ENCODE measurements at places on chromosomes 7 and 10. TPM values are rescaled to one million over a fixed set of nuclear protein-coding genes. Genes with fewer than 3 reads are reported as not detected.

DNA sequence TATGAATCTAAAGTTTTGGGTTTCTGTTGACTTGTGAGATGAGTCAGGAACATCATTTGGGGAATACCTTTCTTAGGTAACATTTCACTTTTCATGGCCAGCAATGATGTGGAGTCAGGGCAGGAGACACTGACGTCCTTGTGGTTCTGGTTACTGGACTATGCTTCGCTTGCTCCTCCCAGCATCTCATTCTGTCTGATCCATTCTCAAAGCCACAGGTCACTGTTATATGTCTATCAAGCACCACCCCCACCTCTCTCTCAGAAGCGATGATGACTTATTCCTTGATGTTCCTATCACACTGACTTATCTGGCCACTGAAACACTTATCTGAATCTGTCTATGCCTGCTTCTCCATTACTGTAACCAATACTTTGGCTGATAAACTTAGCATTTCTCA, 51.6 kb downstream of the TES start:
- no peak for DNase-seq

- no peak for DNase-seq
Measured at GRCh38 chr7:20684581-20684980, 69.1 kb downstream of the ABCB5 start.

DNA sequence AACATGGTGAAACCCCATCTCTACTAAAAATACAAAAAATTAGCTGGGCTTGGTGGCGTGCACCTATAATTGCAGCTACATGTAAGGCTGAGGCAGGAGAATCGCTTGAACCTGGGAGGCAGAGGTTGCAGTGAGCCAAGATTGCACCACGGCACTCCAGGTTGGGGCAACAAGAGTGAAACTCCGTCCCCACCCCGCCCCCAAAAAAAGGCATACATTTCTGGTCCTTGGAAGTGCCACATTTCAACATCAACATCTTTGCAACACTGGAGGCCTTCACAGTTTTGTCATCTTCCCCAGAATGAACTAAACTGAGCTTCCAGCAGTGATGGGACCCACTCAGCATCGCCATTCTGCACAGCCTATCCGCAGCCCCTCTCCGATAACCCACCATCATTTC, 36.6 kb downstream of the FAM53B start:
- DNase-seq, result no peak

GRCh38 chr7:50268223-50268622, 36.3 kb upstream of the IKZF1 start:
- no peak for DNase-seq

Gene PPP2R2D
- 40.9 TPM for total RNA-seq

GRCh38 chr10:35452171-35452570, 115.9 kb downstream of the CCNY start:
- DNase-seq, result no peak

- no peak for DNase-seq
Measured at GRCh38 chr7:88396948-88397322, 90.2 kb upstream of the STEAP4 start.

DNA sequence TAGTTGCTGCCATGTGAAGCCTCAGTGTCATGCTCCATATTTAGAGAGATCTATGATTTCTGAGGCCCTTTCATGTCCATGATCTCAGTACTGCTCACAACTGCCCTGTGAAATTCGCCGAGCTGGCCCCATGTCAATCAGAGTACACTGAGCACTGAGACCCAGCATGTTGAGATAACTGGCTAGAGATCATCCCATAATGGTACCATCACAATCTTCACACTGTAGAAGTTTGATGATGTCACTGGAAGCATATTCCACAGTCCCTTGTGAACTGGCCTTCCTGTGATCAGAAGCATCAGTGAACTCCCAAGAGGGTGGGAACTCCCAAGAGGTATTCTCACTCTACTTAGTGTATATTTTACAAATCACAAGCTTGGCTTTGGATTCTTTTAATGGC, 116.0 kb downstream of the EGFR start:
- no peak for DNase-seq

Gene EPHB6
- 3.6 TPM for total RNA-seq

Gene AEBP1
- 45.8 TPM for total RNA-seq

DNA sequence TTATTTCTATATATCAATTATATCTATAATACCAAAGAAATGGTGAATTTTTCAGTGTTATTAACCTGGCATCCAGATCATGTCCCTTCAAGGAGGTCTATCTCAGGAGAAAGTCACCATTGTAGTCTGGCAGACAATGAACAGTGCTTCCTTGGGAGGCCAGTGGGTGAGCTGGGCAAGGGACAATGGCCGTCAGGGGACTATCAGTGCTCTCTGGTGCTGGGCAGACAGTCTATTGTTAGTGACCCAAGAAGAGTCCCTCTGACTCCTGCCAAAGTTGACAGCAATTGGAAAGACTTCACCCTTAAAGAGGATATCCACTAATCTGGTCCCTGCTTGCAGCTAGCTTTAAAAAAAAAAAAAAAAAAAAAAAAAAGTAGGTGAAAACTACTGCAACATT, 7.1 kb downstream of the JAZF1 start:
- DNase-seq, result no peak

DNA sequence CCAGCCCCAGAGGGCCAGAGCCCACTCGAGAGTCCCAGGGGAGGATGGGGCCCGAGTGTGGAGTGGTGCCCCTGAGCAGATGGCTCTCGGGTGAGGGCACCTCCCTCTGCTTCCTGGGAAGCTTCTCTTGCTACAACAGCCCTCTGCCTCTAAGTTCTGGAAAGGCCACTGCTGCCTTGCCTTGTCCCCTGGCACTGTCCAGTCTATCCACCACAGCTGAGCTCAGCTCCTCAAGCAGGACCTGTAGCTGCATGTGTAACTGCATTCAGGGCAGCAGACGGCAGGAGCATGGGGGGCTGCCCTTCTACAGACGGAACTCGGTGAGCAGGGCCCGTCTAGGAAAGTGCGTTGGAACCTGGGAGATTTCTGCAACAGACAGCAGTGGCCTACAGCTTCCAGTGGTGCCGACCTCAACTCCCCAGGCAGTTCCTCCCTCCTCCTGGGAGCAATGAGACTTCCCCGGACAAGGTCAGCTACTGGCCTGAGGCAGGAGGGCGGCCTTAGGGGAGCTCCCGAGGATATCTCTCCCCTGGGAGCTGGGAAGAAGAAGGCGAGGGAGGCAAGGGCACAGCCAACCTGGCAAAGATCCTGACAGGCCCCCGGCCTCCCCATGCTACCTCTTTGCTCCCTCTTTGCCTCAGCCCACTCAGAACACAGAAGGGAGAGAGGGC, 88.5 kb downstream of the DLG5 start:
- no peak for DNase-seq

GRCh38 chr10:113045147-113046055, 95.4 kb downstream of the TCF7L2 start:
- DNase-seq, result peak; percentile 78

Gene CCL24
- total RNA-seq, result not detected

Gene MYOZ1
- total RNA-seq, result not detected

DNA sequence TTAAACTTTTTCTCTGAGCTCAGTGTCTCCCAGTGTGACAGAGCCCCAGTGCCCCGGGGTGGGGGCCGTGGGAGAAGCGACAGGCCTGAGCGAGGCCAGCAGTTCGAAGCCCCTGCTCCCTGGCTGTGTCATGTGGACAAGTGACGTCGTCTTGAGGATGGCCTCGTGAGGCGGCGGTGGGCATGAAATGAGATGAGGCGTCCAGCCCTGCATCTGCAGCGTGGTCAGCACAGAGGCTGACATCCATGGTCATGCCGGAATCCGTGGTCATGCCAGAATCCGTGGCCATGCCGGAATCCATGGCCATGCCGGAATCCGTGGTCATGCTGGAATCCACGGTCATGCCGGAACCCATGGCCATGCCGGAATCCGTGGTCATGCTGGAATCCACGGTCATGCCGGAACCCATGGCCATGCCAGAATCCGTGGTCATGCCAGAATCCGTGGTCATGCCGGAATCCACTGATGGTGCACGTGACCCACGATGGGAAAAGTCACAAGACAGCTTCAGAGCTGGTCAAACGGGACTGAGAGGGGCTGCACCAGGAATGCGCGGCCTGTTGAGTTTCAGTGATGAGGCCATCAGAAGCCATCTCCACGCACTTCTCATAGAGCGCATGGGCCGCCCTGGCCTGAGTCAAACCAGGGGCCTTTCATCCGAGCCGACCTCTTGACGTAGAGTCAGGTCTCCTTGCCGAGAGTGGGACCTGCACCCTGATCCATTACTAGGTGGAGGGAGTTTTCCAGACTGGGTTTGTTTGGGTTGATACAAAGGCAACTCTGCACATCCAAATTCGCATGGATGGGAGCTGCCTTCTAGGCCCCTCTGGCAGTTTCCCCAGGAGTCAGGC, 342.5 kb downstream of the PTPRN2 start:
- DNase-seq, result no peak

- DNase-seq, result peak; percentile 60
Measured at GRCh38 chr10:107873007-107873406, 708.5 kb upstream of the SORCS1 start.

- DNase-seq, result peak; percentile 25
Measured at GRCh38 chr7:124764847-124765400, 668 bp downstream of the GPR37 start.

DNA sequence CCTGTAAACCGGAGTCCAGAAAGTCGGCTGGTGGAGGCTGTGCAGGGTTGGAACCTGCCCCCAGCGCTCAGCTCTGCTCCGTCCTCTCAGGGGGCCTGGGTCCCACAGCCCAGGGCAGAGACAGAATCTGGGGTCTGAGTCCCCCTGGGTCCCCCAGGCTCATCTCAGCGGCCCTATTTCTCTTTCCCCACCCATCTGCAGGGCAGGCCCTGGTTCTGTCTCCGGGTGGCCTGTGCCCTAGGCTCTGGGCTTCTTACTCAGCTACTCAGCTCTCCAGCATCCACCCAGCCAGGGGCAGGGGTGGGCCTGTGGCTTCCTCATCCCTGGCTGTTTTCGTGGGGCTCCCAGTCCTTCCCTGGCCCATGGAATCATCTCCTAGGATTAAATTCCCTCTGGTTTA, 183.4 kb downstream of the ADARB2 start:
- DNase-seq, result no peak

GRCh38 chr10:99325281-99325680, 3.9 kb upstream of the CNNM1 start:
- no peak for DNase-seq

DNA sequence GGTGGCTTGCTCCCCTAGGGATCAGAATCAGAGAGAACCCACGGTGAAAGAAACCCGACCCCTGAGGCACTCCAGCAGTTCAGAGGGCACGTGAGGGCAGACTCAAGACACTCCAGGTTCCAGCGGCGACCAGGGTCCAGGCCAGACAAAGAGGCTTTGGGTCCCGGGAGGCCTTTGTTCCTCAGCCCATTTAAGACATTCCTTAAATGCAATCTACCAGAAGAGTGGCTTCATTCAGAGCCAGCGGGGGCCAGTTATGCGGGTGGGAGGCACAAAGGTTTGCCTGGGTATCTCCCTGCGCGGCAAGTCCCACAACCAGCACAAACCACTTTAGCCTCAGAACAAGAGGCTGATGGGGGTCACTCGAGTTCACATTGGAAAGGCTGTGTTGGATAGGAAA, 53.6 kb downstream of the AFAP1L2 start:
- no peak for DNase-seq
